ENCODE measurements at places on chromosomes 7 and 10.

- DNase-seq: no peak
Measured at GRCh38 chr10:127576740-127577161, 27.6 kb downstream of the NPS start.

DNA sequence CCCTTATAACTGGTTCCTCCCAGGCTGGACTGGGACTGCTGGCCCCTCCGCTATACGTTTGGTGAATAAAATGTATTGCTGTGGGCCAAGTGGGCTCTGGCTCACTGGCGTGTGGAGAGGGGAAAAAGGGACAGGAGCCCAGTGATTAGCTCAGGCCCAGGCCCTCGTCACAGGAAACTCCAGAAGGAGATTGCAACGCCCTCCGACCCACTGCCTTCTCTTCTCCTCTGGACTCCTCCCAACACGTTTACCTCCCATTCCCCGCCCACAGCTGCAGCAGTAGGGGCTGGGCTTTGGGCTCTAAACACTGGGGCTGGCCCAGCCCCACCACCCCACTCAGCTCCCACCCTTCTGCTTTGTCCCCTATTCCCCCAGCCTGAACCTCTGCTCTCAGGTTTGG is 173.9 kb downstream of the NEURL1 start:
- DNase-seq: no peak

DNA sequence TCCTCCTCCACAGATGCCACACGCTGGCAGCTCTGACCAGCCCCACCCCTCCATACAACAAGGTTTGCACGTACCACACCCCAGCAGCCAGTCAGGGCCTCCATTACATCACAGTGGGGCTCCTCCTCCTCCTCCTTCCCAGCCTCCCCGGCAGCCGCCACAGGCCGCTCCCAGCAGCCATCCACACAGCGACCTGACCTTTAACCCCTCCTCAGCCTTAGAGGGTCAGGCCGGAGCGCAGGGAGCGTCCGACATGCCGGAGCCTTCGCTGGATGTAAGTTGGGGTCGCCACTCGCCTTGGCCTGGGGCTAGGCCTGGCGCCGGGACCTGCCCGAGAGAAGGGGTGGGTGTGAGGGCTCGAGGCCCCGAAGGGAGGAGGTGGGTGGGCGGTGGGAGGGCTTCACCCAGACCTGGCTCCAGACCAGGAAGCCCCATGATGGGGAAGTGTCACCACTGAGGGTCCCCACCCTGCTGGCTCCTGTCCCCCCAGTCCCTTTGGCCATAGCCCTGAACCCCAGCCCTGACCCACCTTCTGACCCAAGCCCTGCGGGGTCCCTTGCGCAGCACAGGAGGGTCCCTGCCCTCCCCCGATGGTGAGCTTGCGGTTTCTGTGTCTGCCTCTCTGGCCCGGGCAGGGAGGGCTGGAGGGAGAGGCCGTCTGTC is 36.2 kb upstream of the PPIF start:
- no peak for DNase-seq

- DNase-seq: no peak
Measured at GRCh38 chr7:122067077-122067476, 77.0 kb downstream of the AASS start.

DNA sequence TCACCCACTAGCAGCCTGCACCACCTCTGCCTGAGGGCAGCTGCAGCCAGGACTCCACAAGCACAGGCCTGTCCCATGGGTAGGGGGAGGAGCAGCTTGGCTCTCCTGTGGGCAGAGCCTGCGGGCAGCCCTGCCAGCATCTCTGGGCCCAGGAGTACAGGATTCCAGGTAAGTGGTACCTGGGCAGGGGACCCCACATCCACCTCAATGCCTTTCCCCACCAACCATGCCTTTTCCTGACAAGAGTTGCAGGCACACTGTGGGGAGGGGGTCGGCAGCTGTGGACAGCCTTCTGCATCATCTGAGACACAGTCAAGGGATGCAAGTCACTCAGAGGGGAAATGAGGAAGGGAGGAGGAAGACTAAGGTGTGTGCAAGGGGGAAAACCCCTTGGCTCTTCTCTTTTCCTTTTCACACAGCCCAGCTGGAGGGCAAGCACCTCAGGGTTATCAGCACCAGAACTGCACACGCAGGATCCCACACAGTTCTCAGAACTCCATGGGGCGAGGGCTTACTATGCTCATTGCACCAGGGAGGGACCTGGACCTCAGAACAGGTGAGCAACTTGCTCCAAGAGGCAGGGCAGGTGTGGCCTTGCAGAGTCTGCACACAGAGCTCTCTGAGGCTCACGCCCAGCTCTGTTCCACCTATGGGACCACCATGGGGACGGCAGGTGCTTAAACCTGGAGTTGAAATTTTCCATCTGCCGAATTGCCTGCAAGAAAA is 16.5 kb upstream of the ANTXRL start:
- DNase-seq: no peak

Measured in SK-N-DZ (cell line).